ENCODE measurements at places on chromosomes 4 and X.
A peak's percentile ranks its signal among the peaks of the same experiment; 100 is the strongest.

- DNase-seq, result no peak
These were observed 13.6 kb downstream of the TKTL1 start for GRCh38 chrX:154309041-154309775.

DNA sequence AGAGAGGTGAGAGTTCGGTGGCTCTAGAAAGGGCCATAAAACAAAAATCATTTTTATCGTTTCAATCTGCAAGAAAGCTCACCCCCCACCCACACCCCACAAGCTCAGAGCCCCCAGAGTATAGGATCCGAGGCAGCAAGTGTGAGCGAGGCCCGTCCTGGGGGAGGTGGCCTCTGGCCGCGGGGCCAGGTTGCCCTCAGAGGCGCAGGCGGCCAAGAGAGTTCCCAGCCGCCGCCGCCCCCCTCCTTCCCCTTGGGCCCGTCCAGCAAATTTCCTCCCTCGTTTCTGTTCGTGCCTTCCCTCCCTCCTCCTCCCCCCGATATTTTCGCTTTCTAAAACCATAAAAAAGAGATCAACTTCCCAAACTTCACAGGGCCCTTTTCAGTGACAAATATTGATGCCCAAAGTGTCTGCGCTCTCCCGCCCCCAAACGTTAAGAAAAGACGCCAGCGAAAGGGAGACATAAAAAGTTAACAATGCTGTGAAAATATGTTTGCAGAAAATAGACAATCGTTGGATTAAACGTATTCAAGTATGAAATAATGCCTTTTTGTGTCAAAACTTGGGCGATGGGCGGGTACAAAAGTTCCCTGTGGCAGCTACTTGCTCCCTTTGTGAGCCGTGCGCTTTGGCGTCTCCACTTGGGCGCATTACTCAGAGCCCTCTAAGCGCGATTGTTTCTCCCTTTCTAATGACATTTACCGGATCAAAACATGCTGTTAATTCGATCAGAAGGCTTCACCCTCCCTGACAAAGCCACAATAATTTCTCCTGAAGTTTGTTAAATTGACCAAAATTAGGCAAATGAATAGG, 1.1 kb upstream of the HELT start:
- DNase-seq, result no peak

- DNase-seq, result no peak
These were observed 193.1 kb upstream of the GPC4 start for GRCh38 chrX:133608406-133608805.

- DNase-seq, result no peak
These were observed 17.0 kb upstream of the TMEM154 start for GRCh38 chr4:152696764-152697261.

DNA sequence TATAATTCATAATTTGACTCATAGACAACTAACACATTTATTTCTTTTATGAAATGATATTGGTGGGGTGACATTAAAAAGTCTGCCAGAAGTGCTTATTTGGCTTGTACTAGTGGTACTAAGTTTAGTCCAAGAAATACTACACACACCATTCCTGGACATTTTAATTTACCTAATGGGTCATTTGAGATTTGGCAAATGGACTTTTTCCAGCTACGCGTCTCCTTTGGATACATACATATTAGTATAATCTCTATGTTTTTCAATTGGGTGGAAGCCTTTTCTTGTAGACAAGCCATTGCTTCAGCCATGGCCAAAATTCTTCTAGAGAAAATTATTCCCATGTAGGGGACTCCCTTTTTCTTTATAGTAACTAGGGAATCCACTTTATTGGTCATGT, 968.5 kb downstream of the C4orf33 start:
- no peak for DNase-seq

DNA sequence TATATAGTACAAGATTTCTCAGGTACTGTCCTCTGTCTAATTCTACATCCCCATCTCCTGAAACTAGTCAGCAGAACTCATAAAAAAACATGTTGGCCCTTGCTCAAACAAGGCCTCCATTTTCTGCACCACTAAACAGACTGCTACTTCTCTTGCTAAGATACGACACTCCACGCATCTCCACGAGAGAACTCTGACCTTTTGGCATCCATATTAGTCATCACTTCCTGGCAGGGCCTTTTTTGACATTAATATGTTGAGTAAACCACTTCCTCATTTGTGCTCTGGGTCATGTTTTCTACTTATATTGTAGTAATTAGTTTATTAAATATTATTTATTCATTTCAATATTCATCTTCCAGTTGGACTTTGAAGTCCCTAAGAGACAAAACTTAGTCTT, 65.6 kb downstream of the DCAF8L1 start:
- DNase-seq, result no peak

DNA sequence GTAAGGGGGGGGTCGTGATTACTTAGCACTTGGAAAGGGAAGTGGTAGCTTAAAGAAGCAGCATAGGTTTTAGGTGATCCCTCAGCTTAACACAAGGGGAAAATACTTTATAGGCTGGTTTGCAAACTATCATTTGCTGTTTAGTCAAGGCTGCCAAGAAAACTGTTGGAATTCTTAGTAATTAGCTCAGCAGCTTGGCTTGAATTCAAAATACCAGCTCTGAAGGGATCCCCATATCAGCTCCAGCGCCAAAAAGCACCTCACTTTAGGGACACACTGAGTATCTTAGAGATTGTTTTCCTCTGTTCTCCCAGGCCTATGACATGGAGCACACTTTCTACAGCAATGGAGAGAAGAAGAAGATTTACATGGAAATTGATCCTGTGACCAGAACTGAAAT, 8.8 kb downstream of the TNMD start:
- no peak for DNase-seq

- DNase-seq, result peak; percentile 2
These were observed 553 bp downstream of the SEPTIN6 start for GRCh38 chrX:119692191-119693039.

DNA sequence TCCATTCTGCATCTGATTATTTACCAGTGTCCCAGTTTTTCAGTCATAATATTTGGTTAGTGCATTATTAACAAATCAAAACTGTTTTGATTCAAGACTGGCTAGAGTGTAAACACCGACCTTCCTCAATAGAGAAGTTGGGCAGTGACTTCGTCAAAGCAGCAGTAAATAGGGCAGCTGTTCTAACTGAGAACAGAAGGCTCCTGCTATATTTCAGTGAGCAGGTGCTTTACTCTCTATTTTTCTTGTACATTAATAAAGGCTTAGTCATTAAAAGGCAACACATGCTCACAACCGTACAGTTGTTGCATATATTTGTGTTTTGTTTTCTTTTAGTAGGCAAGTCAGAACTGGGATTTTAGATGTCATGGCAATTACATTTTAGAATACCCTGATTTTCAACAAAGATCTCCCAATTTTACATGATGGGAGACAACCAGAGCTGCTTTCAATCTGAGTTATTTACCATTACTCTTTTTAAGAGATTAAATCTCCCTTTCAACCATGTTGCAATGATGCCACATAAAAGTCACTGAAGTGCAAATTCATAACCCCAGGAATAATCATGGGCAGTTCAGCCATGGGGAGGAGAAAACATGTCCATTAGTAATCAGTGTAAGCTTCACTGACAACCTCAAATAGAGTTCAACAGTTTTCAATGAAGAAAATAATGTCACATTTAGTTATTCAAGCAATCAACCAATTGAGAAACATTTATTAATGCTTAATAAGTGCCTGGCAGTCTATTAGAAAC, 233.3 kb downstream of the NDST4 start:
- no peak for DNase-seq

DNA sequence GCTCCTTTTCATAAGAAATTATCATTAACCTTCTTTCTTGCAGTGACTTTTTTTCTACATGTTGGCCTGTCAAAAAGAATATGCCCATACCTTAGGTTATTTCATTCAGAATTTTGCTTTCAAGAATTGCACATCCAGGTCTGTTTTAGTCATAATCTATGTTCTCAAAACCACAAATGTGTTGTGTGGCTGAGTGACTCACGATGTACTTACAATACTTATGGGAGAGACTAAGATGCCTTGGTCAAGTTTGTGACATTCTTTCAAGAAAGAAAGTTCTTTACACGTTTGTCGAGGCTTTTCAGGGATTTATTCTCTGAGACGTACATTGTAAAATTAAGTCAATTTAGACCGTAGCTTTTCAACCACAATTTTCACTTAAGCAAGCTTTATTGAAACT, 396.7 kb downstream of the FSTL5 start:
- no peak for DNase-seq

GRCh38 chr4:189740873-189741272, 199.8 kb upstream of the FRG1 start:
- no peak for DNase-seq

- no peak for DNase-seq
These were observed 181.0 kb downstream of the GPAT3 start for GRCh38 chr4:83716874-83717273.

DNA sequence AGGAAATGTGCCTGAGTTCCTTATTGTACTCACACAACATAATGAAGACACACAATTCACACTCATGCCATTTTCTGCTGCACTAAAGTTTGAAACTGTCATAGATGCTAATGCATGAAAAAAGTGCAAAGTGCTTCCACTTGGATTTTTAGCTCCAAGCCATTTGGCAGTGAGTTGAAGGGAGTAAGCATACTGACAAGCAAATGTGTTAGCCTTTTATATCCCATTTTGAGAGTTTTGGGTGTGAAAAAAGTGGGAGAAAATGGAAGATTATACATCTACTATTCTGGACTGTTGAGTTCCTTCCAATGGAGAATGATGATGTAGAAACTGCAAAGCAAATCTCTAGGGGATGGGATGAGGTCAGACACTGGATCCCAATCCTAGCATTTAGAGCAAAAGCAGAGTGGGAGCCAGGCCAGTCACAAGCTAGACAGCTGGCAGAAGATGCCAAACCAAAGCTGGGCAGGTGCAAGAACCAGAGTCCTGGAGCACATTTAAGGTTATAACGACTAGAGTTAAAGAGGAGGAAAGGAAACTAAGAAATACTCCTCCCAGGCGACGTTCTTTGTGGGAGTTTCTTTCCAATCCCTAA, 216.8 kb downstream of the FBXO8 start:
- DNase-seq, result no peak

DNA sequence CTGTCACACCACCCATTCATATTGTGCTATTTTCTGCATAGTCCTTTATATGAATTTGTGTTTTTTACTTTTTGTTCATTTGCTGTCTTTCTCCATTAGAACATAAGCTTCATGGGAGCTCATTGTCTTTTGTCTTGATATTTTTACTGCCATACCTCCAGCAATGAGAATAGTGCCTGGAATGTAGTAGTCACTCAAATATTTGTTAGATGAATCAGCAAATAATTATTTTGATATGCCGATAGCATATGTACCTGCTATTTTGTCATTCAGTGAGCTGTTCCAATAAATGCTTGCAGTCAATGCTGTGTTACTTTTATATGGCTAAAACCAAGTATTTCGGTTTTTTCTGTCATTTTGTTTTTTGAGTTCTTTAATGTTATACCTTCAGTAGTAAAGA, 43.5 kb upstream of the SLC25A31 start:
- no peak for DNase-seq

DNA sequence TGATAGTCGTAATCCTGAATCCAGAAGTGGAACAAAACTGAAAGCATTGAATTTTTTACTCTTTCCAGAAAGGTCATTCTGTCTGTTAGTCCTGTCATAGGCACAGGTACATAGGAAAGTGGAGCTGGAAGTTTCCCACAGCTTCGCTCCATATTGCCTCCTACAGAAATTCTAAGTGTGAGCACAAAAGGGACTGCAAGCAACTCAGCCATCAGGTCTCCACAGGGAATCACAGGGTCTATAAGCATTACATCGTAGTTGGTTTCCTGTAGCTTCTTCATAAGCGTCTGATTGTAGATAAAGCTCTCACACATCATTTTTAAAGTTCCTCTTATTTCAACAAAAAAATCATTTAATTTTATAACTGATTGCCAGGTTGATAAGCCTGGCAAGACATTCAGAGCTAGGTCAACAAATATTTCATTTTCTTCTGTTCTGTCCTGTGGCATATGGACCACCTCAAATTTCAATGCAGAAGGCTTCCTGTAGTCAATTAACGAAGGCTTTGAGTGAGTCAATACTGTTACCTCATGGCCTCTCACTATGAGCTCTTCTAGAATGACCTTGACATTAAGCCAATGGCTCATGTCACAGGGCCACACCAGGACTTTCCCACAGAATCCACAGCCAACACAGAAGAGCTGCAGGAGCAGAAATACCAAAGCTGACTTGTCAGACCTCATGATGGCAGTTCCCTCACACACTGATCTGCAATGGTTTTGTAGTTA, at the start of gene UGT2A3:
TSS of gene UGT2A3 (minus strand) at position 727 of the 728 bp plus-strand sequence. CDS start at position 683, 44 bp downstream.
- no peak for DNase-seq

DNA sequence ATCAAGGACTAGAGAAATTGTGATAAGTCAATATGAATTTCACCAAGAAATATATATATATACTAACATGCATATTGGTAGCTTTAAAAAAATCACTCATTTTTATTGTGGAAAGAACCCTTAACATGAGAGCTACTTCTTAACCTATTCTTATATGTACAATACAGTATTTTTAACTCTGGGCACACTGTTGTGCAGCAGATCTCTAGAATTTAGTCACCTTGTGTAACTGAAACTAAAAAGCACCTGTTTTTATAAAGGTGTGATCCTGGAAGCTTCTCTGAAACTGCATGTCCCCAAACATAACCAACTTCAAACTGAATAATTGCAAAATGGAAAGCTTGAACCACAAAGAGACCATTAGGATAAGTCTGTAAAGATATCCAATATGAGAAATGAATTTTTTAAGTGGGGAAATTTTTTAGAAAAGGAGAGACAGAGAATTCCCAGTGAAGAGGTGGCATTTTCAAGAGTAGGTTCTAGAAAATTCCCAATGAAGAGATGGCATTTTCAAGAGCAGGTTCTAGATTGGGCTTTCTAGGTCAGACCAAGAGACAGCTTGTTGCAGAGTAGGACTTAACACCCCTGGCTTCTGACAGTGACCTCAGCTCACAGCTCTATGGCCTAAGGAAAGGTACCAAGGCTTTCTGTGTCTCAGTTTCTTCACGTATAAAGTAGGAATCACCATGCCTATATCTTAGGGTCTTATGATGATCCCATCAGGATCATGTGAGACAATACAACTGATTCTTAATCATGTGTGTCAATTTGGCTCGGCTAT, 22.0 kb upstream of the PPARGC1A start:
- no peak for DNase-seq

DNA sequence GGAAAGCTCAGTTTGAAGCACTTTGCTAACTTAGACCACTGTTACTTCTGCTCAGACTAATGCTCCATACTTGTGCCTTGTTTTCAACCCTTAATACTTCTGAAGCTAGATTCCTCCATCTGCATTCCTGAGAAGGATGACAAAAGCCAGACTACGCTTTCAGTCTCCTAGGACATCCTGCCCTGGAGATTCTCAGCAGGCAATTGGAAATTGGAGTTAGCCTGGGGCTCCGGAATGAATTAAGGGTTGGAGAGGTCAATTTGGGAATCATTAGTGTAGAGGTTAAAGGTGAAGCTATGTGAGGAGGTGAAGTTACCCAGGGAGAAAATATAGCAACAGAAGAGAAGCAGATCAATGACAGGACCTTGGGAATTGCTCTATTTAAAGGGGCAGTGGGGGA, 215.9 kb upstream of the MBNL3 start:
- no peak for DNase-seq

DNA sequence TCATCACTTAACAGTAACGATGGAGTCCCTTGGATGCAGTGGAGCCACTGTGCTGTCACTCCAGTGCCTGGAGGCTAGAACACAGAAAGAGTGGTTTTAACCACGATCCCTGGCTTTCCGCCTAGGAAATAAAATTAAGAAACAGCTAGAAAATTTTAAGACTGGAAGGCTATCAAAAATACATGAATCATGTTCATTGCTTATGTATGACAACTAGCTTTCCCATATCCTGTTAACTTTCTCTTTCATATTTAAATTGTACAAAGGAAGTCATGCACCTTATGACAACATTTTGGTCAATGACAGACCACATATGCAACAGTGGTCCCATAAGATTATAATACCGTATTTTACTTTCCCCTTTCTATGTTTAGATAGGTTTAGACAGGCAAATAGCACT, 115.1 kb downstream of the GALNTL6 start:
- no peak for DNase-seq

All from T1000 (cell line).